ENCODE measurements at places on chromosomes 7 and 10.

GRCh38 chr10:17061418-17061817 lies 68.2 kb downstream of the CUBN start:
- DNase-seq: no peak

DNA sequence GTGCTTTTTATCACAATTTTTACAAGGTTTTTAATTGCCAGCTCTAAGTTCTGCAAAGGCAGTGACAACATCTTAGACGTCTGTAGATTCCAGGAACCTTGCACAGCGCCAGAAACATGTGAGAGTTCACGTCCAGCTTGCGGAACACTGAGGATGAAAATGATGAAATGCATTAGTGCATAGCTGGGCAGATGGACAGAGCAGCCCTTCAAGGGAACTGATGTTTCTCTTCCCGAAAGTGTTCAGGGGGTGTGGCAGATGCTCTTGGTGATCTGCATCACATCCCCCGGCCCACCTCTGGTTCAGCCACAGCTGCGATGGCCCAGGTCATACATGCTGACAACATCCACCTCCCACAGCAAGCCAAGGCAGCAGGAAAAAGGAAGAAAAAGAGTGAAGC lies 40.9 kb downstream of the ITIH5 start:
- no peak for DNase-seq

GRCh38 chr7:99990460-99990852 lies 14.6 kb upstream of the AZGP1 start:
- DNase-seq: no peak

- DNase-seq: no peak
Observed at GRCh38 chr10:129438024-129438423, 29.0 kb upstream of the MGMT start.

DNA sequence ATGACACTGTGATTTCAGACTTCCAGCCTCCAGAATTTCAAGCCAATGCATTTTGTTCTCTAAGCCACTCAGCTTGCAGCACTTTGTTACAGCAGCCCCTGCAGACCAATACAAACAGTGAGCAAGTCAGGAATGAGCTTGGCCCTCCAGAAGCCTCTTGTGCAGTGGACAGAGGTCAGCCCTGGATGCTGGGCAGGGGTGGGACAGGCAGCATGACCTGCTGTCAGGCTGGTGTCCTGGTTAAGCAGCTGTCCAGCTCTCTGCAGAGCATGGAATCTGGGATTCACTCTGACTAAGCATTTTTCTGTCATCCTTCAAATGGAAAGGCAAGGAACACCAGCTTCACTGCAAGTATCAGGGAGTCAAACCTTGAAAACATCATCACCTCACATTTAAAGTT lies 85.5 kb upstream of the GDF10 start:
- no peak for DNase-seq

- no peak for DNase-seq
Observed at GRCh38 chr10:112232670-112233069, 49.1 kb upstream of the GPAM start.

DNA sequence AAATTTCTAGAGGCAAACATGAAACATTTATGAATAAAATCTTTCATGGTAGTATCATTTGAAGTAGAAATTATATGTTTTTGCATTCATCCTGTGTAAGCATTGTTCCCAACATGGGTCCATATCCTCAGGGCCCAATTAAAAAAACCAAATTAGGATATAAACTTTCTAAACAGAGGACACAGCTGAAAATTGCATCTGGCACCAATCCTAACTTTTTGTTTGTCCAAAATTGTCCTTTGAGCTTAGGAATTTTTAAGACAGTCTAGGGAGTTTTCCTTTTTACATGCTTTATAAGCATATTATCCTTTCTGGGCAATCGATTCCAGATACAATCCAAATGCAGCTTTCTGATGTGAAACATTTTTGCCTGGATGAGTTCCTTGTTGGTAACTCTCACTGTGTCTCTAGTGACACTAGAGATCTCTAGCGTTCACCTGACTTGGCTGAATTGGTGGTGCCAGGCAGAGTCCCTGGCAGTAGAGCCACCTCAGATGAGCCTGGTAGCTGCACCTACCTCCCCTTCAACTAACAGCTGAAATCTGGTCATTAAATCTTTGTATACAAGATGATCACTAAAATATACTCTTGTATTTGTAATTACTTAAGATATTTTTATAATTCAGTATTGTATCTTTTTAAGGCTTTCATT lies 137.6 kb upstream of the SAMD8 start:
- DNase-seq: no peak

GRCh38 chr10:119301397-119301796 lies 94.0 kb downstream of the GRK5 start:
- peak; percentile 53 for DNase-seq

DNA sequence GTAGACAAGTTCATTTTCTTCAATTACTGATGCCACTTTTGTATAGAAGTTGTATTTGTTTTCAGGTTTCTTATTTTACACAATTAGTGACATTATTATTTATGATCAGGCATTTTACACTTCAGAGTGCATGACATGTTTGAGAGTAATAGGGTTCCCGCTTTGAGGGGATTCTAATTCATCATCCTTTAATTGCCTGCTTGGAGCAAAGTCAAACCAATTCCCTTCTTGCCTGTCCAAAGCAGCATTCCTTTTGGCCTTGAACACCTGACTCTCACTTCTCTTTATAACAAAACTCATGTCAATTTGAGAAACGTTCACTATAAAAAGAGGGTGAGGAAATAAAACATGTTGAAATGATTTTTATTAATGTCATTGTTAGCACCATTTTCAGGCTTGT lies 1149.4 kb downstream of the NXPH1 start:
- no peak for DNase-seq

GRCh38 chr10:22657024-22657423 lies 57.4 kb downstream of the PIP4K2A start:
- no peak for DNase-seq

DNA sequence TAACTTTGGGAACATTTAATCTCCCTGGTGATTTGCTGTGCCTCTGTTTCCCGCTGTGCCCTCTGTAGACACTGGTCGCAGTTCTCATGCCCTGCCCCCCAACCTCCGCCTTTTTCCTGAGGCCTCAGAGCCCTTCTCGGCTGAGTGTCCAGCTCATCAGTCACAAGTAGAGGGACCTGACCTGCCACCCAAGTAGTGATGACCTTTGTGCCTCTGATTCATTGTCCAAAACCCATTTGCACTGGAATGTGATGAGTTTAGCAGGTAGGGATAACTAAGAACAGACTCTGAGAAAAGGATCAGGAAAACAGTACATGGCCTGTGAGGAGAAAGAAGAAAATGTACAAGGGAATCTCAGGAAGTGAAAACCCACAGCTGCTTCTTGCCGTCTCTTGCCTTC lies 58.8 kb downstream of the LANCL2 start:
- DNase-seq: no peak

- no peak for DNase-seq
Observed at GRCh38 chr7:108581655-108582491, 12.2 kb downstream of the DNAJB9 start.

GRCh38 chr7:55493408-55493807 lies 78.9 kb downstream of the VOPP1 start:
- no peak for DNase-seq

GRCh38 chr10:107244122-107244521 lies 79.6 kb upstream of the SORCS1 start:
- DNase-seq: no peak

DNA sequence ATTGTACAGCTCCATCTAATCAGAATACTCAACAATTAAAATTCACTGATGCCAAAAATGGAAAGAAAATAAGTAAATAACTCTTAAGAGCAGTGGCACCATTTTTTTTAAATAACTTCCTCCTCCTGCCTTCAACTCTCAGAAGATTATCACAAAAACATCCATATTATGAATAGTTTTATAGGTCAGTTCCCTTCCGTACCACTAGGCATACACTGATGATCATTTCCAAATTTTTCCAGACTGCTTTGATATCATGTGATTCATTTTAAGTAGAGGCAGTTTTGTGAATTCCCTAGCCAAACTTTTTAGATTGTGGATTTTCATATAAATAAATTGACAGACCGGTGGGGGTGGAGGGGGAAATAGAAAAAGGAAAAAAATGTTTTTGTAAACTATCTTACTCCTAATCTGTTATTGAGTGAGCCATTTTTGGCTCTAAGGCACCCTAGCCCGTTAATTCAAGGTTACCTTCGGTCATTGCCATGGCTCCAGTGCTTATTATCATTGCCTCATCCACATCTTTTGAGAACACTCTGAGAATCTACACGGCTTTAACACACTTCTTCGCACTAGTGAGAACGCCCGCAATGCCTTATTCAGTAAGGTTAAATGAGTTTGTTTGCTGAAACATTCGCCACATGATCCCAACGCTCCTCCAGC lies 1.0 kb downstream of the FAM107B start:
- no peak for DNase-seq

GRCh38 chr10:22339761-22340328 lies 5.5 kb upstream of the SPAG6 start:
- DNase-seq: no peak

DNA sequence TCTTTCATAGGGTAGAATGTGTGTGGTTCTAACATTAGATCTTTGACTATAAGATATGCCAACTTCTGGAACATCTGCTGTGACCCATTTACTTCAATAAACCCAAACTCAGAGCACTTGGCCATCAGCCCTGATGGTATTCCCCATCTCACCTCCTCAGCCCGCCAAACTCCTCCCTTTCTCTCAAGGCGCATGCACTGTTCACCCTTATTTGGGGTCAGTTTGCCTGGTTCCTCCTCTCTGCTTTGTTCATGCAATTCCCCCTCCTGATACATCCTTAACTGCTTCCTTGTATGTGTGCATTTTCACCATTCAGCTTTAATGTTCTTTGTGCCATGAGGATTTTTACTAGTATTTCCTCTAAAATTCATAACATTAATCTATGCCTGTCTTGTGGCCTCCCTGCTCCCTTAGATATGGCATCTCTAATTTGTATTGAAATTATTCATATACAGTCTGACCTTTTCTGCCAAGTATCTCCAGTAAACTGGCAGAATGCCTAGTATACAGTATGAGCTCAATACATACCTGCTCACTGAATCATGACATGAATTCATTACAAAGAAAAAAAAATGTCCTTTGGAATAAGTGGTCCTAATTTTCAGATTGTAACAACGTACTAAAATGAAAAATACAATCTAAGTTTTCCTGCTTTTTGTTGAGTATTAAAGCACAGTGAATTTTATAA lies 336.8 kb upstream of the IGFBP3 start:
- no peak for DNase-seq

- no peak for DNase-seq
Observed at GRCh38 chr7:42961170-42961569, 29.0 kb downstream of the MRPL32 start.

- no peak for DNase-seq
Observed at GRCh38 chr7:16409777-16410176, 11.6 kb downstream of the CRPPA start.

DNA sequence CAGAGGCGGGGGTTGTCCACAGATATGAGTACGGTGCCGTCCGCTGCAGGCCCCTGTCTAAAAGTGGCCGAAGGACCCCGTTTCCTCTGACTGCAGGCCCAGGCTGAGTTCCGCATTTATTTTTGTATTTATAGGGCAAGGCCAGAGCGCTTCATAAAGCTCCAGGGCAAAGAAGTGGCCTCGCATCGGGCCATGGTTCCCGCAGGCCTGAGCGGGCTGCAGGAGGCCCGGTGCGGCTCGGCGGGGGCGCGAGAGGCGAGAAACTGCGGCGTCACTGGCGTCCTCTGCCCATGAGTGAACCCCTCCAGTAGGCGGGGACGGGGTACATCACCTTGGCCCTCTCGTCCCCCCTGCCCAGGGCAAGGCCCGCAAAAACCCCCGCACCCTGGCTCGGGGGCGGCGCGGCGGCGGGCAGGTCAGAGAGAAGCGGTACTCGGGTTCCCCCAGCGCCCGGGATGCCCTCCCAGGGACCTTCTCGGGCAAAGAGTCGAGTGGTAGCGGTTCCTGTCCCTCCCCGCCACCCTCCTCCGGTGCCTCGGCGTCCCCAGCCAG lies 355.7 kb downstream of the DNAJB6 start:
- no peak for DNase-seq

- DNase-seq: no peak
Observed at GRCh38 chr10:4372601-4373000, 453.4 kb upstream of the AKR1E2 start.

- no peak for DNase-seq
Observed at GRCh38 chr7:113004726-113005454, 81.7 kb downstream of the GPR85 start.

DNA sequence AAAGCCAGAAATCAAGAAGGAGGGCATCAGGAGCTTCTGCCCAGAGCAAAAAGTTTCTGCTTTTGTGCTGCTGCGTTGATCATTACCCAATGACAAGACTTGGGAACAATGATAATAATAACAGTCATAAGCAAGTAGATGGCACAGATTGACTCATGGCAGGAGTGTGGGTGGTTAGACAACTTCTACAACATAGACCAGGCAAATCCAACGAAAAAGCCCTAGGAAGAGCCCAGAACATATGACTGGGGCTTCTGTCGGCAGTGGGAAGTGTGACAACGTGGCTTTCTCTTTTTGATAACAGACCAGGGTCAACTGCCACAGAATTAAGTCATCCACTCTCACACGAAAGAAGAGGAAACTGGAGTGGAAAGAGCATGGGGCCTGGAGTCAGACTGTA lies 85.4 kb upstream of the TRIL start:
- no peak for DNase-seq

DNA sequence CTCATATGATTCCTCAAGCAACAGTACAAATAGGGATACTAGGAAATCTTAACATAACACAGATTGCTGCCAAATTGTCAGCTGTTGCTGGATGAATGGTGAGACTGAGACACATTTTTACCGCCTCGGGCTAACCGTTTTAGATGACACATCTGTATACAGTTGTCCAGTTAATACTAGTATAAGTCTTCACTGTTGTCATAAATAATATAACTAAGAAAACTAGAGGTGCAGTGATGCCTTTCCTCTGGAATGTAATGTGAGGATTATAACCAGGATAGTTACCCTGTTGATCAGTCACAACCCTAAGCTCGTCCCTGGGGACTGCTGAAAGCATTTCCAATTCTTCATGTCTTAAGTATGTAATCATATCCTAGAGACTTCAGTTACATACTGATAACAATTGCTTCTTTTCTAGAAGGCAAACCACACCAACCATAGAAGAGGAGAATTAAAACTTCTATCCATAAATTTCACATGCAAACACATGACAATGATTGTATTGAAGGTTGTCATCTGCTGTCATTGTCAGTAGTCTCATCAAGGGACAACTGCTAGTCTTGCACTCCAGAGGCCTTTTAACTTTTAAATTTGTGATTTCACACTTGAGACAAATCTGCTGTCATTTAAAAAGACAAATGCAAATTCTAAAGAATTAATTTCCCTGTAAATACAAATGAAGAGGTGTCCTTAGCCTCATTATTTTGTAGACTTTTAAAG lies 100.4 kb upstream of the SEMA3D start:
- DNase-seq: no peak

- peak; percentile 7 for DNase-seq
Observed at GRCh38 chr10:14659626-14660196, 115.0 kb downstream of the FAM107B start.

- no peak for DNase-seq
Observed at GRCh38 chr10:69470463-69471384, 19.5 kb downstream of the TSPAN15 start.

DNA sequence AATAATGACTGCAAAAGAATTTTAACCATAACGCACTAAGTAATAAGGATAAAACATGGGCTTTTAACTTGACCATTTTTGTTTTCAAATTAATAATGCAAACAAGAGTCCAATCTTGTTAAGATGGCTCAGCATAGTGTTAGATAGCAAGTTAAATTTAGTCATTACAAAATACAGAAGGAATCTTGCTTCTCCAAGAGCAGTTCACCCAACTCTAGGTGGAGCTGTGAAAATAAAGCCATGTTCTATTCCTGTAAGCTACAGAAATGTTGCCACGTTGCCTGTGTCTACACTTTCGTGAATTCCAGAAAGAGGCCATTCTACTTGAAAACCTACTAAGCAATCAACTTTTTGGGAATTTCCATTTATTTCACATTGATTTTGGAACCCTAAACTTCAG lies 191.9 kb downstream of the SFMBT2 start:
- no peak for DNase-seq
